KG1 (cell line): ENCODE measurements at places on chromosomes 2 and 18.
A peak's percentile ranks its signal among the peaks of the same experiment; 100 is the strongest.

GRCh38 chr2:178202927-178203326, 8.6 kb downstream of the OSBPL6 start:
- DNase-seq: no peak

- DNase-seq: no peak
Measured at GRCh38 chr2:129285012-129285411, 694.5 kb upstream of the RAB6C start.

DNA sequence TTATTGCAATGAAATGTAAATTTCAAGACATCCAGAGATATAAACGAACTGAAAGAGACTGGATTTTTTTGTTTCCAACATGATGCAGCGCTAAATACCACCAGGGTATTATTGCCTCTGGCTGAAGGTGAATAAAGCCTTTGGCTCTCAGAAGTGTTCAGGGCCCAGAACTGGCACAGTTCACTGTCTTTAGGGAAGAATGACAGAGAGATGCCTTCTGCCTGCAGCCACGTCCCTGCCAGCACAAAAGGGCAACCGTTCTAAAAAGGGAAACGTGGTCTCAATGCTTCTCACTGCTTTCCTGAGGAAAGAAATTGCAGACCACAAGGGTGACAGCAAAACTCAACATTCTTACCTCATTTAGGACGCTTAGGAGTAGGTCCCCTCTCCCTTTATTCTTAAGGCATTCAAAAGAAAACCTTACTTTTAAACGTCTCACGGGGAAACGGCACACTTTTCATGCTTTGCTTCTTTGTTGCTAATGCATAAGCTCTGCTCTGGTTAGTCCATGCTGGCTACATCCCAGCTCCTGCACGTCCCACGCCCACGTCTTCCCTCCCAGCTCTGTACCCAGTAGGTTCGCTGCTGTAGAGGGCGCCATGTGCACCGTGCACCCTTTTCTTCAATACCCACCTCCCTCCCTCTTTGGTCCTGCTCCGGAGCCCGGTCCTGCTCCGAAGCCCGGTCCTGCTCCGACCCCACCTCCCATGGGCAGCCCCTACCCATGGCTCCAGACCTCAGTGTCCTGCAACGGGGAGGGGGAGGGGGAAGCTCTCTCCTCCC, 171.0 kb downstream of the HRH4 start:
- DNase-seq: no peak

- no peak for DNase-seq
Measured at GRCh38 chr2:172153156-172153555, 50.5 kb upstream of the DLX2 start.

DNA sequence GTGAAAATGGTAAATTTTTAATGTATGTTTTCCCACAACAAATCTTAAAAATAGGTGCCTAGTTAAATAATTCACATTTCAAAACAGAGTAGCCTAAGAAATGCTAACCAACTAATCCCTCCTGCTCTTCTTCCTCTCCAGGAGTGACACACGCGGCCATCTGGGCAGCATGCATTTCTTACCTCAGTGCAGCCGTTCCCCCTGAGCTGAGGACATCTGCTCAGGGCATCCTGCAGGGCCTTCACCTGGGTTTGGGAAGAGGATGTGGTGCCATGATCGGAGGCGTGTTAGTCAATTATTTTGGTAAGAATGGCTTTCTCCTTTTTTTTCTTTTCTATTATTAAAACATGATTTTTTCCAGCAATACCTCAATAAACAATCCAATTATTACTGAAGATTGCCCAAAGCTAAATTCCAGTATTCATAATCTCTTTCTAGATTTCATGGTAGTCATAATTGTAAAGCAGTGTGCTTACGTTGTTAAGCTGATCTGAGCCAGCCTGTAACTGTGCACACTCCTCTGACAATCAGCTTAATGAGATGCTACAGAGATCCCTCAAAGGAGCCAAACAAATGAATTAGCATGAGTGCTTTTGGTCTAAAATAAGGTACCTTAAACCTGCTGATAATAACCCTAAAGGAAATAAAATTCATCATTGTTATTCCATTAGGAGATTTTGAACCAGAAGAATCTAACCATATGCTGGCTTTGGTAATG, 45.8 kb downstream of the NEMP2 start:
- no peak for DNase-seq

- DNase-seq: no peak
Measured at GRCh38 chr18:11269257-11269656, 119.9 kb upstream of the PIEZO2 start.

DNA sequence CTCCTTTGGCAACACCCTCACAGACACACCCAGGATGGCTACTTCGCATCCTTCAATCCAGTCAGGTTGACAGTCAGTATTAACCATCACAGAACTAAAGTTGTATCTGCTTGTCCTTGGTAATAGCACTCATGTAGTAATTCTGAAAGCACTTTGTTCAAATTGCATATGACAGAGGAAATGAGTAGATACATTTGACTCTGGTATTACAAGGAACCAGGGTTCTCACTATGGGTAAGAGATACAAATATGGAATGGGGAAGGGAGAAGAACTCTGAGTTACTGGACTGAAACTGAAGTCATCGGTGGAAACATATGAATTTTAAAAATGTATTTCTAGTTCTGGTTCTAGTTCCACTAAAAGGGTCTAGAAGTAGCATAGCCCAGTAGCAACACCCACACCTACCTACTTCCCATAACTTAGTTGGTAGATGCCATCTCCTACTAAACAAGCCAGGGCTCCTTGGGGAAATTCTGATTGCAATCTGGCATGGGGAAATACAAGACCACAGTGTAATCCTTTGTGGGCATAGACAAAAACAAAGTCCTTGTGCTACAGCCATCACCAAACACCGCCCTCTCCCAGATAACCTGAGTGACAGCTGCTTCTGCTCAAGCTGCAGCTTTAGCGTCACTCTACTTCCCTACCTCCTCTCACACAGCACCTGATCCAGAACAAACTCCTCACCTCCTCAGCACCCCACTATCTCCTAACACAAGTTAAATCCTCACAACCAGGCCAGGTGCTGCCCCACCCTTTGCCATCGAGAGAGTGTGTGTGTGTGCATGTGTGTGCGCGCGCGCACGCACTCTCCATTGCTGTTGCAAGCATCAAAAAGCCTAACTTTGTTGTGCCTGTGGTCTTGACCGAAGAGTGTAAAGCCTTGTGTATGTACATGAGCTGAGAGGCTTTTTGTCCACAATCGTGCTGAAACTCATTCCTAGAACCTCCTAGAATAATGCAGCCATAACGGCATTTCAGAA, 31.4 kb upstream of the CD226 start:
- no peak for DNase-seq

DNA sequence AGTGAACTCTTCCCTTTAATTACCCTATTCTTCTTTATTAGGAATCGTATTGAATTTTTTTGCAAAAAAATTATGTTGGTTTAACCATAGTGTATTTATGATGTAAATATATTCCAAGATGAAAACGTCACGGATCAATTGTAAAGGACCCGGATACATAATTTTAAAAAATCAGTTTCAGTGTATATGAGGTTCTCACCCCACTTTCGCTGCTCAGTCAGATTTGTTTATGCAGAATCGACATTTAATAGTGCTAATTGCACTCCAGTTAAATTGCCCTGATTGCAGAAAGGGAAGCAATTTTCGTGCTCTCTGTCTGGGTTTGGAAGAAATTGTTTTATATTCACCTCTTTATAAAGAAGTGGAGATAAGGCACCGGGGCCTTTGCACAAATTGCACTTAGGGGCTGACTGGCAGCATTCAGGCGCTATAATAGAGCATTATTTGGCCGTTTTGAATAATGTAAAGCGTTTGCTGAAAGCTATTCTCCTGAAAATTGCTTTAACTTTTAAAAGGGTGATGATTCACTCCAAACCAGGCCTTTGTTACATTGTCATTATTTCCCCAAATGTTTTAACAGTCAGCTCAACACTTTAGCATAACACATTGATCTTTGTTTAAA, 3.0 kb upstream of the SP9 start:
- no peak for DNase-seq

DNA sequence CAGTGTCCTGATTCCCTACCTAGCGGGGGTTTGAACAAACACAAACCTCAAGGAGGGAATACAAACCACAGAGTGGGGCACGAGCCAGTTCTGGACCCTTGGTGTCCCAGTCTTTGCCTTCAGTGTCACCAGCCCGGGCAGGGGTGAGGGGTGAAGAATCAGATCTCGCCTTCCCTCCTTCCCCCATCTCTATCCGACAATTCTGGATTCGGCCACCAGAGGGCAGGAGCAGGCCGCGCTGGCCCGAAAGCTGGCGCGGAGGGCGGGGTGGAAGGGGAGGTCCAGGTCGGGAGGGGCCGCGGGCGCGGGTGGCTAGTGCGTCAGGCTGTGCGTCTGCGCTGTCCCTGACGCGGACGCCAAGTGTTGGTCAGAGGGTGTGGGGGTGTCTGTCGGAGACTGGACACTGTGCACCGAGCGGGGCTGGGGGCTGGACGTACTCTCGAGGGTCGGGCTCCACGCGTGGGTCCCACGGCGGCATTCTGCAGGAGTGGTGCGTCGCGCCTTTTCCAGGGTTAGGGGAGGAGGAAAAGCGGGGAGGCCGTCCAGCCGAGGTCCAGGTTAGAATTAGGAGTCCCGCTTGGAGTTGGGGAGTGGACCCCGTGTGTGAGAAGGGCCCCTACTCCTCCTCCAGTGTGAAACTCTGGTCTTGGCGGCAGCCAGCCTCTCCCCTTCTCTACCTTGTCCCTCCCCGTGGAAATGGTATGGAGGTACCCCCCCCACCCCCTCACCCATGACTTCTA, 2.9 kb upstream of the CRYBA2 start:
- DNase-seq: peak; percentile 30

- peak; percentile 9 for DNase-seq
Measured at GRCh38 chr2:67215214-67216055, 181.7 kb upstream of the ETAA1 start.

DNA sequence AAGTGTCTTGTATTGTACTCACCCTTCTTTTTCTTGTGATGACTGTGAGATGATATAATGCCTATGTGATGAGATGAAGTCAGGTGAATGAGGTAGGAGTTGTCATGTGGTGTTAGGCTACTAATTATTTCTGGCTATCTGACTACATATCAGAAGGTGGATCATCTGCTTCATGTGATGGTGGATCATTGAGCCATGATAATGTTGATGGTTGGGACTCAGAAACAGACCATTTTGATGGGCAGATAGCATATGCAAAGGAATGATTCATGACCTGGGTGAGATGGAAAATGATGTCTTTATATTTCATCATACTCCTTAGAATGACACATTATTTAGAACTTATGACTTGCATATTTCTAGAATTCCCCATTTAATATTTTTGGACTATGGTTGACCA, 19.5 kb downstream of the ANKRD30B start:
- no peak for DNase-seq

DNA sequence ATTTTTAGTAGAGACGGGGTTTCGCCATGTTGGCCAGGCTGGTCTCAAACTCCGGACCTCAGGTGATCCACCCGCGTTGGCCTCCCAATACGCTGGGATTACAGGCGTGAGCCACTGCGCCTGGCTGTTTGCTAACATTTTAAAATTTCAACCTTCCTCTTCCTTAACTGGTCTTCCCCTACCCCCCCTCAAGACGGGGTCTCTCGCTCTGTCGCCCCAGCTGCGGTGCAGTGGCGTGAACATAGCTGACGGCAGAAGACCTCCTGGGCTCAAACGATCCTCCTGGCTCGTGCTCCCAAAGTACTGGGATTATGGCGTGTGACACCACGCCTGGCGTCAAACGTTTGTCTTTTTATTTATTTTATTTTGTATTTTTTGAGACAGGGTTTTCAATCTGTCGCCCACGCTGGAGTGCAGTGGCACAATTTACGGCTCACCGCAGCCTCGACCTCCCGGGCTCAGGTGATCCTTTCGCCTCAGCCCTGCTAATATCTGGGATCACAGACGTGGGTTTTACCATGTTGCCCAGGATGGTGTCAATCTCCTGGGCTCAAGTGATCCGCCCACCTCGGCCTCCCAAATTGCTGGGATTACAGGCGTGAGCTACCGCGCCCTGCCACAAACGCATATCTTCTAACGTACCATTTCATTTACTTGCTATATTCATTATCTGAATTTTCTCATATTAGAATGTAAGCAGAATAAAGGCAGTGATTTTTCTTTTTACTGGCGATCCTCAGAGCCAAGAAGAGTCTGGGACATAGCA, 984 bp upstream of the MSH2 start:
- no peak for DNase-seq

DNA sequence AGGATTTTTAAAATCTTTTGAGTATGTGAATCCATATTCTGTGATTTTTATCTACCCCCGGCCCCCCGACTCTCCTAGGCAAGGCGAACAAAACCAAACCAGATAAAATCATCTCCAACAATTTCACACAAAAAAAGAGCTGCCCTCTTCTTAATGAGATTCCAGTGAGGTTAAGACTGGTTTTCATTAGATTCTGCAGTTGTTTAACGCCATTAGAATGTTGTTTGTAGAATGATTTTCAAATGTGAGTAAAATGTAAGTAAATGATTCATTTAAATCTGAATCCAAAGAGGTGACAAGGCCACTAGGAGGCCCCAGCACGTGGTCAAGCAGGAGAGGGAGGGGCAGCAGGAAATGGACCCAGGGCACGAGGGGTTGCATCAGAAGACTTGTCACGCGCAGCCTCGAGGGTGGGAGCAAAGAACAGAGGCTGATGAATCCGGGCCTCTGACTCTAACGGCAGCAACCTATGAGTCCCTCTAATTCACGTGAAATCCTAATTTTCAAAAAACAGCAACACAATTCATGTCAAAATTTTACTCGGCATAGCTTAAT, 24.3 kb upstream of the KLHL29 start:
- no peak for DNase-seq

DNA sequence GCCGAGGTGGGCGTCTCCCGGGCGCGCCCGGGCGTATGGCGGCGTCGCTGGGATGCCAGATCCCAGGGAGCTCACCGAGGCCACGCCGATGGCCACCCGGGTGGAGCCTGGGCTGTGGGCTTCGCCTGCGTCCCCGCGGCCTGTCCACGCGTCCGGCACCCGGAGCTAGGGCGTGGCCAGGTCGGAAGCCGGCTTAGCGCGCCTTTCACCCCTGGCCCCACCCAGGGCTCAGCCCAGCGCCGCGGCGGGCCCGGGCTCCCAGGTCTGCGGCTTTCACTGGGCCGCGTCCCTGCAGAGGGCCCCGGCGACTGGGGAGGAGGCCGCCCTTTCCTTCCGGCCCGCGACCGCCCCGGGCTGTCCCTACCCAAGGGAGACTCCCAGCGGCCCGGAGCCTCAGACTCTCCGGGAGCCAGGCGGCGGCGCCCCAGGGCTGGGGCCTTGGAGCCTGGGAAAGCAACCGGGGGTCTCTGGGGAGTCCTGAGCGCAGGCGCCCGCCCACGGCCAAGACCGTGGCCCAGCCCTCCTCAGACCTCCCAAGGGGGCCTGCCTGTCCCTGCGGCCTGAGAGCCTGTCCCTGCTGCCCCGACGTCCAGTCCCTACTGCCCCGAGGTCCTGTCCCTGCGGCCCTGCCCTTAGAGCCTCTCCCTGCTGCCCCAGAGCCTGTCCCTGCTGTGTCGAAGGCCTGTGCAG, 36.3 kb upstream of the ITM2C start:
- no peak for DNase-seq

DNA sequence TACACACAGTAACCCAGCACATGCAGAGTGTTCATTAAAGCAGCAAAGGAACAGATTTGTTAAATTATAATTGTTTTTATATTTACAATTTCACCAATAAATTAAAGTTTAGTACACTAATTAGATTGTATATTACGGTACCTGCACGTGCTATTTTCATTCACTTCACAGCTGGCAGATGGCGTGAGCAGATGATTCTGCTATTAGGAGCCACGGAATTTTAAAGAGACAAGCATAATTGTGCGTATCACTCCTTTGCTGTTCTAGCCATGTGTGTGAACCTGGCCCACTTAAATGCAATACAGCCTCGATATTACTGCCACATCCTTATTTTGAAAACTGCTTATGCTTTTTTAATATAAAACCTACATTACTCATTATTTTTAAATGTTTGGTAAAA, 332.8 kb upstream of the SOX11 start:
- no peak for DNase-seq
